ENCODE measurements at places on chromosomes 7 and 10.

DNA sequence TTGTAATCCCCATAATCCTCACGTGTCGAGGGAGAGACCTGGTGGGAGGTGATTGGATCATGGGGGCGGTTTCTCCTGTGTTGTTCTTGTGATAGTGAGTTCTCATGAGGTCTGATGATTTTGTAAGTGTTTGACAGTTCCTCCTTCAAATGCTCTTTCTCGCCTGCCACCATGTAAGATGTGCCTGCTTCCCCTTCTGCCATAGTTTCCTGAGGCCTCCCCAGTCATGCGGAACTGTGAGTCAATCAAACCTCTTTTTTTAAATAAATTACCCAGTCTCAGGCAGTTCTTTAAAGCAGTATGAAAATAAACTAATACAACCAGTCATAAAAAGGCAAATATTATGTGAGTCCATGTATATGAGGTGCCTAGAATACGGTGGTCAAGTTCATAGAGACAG is 87.5 kb downstream of the FRMD4A start:
- no peak for DNase-seq

DNA sequence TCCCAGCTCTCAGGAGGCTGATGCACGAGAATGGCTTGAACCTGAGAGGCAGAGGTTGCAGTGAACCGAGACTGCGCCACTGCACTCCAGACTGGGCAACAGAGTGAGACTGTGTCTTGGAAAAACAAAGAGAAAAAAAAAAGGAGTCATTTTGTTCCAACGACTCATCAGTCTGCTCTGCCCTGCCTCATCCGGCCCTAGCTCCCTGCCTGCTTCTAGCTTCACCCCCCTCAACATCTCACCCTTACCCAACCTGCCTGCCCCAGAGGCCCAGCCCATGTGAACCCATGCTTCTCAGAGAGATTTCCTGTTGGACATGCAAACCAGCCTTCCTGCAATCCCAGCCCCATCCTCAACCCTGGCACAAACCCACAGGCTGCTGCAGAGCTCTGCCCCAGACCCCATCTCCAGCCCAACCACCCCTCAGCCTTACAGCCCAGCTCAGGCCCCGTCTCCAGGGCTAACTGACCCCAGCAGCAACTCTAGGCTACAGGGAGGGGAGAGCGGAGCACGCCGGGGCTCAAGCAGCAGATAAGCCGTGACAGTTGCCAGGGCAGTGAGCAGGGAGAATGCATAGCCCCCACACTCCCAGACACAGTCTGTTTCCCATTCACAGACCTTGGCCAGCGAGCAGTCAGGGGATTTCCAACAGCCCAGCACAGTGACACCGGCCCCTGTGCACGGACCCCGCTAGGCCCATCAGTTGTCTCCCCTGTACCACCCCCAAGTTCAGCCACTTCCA is 86.0 kb upstream of the KCTD7 start:
- DNase-seq = no peak

DNA sequence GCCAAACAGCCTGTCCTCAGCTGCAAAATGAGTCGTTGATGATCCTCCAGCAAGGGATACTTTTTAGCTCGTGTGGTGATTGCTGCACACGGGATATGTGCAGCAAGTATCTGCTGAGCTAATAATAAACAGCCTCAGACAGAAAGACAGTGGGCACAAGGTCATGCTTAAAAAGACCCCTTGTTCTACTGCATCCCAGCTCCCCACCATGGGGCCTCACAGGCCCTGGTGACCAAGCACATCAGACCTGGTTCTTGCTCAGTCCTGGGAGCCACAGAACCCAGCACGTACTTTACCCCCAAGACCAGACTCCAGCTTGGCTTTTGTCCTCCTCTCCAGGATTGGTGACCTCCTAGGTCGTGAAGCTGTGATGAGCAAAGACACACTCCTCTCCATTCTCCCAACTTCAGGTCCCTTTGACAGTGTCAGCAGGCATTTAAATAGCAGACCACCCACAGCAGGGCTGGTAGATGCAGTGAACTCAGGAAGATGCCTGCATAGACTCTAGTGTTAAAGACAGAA is 50.5 kb downstream of the EGFR start:
- DNase-seq = no peak

GRCh38 chr10:124916098-124916584 is 25.8 kb upstream of the ZRANB1 start:
- DNase-seq = peak; percentile 13

DNA sequence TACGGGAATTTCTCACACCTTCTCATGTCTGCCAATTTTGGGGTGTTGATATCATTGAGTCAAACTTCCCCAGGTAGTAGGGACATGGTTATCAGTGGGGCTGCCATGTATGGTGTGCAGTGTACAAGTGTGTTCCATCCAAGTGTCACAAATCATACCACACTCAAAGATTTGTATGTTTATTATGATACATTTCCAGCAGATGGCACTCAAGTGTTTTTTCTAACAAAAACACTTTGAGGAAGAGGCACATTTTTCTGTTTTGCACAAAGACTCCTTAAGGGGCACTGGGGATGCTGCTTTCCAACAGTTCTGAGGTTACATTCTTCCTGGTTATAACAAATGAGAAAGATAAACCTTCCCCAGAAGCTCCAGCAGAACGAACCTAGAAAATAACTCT is 414.5 kb downstream of the REEP3 start:
- DNase-seq = no peak

- DNase-seq = no peak
Observed at GRCh38 chr7:15503603-15504290, 58.1 kb downstream of the AGMO start.

- DNase-seq = no peak
Observed at GRCh38 chr7:138303230-138304070, 156.6 kb upstream of the TRIM24 start.

- DNase-seq = no peak
Observed at GRCh38 chr7:20896996-20897395, 110.3 kb upstream of the SP8 start.

DNA sequence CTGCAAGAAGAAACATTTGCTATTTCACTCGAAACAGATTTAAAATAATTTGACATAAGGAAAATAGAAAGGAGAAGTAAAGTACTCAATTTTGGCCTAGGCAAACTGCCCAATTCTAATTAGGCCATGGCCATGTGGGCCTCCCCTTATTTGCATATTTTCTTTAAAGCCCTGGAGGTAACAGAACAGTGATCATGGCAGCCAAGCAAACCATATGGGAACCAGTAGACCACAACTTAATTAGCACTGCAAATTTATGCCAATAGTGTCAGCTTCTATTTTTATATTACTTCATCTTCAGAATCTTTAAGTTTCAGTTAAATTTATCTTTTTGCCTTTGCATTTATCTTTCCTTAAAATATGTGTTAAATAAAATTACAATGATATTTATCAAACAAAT is 63.3 kb upstream of the THSD7A start:
- no peak for DNase-seq

GRCh38 chr7:921071-921461 is 33.4 kb downstream of the ADAP1 start:
- no peak for DNase-seq

DNA sequence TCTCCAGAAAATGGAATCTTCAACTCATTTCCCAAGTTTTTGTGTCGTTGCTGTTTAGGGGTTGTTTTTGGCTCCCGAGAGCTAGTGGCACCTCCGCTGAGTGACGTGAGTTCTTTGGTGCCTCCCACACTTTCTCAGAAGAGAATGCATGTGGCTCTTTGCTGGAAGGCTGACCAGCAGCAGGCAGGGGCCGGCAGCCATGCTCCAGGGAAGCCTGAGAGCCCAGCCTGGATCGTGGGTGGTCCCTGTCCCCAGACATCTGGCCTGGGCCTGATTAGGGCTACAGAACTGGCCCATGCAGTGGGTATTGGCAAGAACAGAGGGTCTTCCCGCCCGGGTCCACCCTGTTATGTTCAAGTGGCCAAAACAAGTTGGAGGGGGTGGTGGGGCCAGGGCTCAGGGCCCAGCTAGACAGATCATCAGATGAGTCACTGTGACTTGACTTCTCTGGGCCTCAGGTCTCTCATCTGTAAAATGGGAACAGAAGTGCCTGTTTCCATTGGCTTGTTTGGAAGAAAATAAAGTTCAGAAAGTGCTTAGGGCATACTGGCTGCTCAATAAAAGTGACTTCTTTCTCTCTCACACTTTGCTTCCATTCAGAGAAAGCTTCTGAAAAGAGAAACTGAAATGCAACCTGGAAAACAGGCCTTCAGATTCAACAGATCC is 83.1 kb downstream of the STRA8 start:
- DNase-seq = no peak

GRCh38 chr10:52074505-52075026 is 239.5 kb upstream of the DKK1 start:
- DNase-seq = no peak

GRCh38 chr10:126783806-126784557 is 113.5 kb upstream of the C10orf90 start:
- no peak for DNase-seq

- no peak for DNase-seq
Observed at GRCh38 chr7:121419201-121420148, 23.4 kb upstream of the FAM3C start.

- DNase-seq = no peak
Observed at GRCh38 chr10:44369854-44370253, 15.0 kb downstream of the CXCL12 start.

- DNase-seq = peak; percentile 30
Observed at GRCh38 chr10:119131512-119132240, 27.8 kb downstream of the DENND10 start.

DNA sequence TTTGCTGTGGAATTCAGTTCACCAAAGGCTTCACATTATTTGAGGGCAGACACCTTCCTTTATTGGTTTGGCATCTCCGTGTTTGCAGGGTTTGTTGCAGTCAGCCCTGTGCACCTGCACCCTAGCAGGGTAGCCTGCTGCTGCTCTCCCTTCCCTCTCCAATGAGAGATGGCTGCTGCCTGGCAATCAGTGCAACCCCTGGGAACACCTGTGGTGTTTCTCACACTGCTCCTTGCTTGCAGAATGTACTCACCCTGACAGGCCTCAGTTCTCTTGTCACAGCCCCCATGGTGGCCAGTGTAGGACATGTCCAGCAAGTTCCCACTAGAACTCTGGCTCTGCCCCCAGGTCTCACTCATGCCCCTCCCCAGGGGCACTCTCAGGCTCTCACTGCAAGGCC is 12.1 kb upstream of the PPIA start:
- no peak for DNase-seq

GRCh38 chr10:43419997-43420368 is 11.0 kb upstream of the HNRNPF start:
- DNase-seq = no peak

GRCh38 chr10:562142-562541 is 127.3 kb downstream of the DIP2C start:
- no peak for DNase-seq

DNA sequence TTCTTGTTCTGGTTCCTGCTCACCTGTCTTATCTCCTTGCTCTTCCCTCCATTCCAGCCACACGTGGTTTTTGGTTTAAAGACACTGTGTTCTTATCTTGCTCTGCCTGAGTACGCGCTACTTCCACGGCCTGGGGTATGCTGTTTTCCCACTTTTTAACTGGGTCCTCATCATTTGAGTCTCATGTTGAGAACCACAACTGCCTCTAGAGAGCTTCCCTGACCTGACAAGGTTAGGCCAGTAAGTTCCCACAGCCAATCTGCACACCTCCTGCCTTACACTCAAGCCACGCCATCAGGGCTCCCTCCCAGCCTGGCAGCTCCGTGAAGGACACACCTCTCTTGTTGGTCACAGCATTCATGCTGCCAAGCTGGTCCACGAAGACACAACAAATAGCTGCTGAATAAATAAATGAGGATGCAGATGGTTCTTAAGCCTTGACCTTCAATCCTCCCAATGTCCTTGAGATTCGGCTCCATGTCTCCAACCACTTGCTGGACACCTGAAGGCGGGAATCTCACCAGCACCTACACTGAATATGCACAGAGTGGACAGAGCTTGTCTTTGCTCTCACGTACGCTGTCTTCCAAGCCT is 201.7 kb upstream of the KLF14 start:
- DNase-seq = no peak

DNA sequence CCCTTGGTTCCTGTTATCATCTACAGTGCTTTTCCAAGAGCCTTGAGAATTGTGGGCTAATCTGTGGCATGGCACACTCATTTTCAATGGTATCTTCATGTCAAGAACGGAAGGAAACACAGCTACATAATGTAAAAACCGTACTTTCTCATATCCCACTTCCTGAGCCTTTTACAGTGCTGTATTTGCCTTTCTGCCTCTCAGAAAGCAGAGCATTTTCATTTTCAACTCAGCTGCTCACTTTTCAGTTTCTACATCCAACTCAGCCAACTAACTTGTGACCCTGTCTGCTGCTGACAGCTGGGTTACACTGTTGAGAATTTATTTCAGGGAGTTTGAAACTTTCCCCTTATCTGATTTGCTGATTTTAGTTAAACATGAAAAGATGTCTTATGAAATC is 875.8 kb upstream of the KCND2 start:
- no peak for DNase-seq

- DNase-seq = no peak
Observed at GRCh38 chr7:138258197-138258559, 181.9 kb downstream of the AKR1D1 start.

DNA sequence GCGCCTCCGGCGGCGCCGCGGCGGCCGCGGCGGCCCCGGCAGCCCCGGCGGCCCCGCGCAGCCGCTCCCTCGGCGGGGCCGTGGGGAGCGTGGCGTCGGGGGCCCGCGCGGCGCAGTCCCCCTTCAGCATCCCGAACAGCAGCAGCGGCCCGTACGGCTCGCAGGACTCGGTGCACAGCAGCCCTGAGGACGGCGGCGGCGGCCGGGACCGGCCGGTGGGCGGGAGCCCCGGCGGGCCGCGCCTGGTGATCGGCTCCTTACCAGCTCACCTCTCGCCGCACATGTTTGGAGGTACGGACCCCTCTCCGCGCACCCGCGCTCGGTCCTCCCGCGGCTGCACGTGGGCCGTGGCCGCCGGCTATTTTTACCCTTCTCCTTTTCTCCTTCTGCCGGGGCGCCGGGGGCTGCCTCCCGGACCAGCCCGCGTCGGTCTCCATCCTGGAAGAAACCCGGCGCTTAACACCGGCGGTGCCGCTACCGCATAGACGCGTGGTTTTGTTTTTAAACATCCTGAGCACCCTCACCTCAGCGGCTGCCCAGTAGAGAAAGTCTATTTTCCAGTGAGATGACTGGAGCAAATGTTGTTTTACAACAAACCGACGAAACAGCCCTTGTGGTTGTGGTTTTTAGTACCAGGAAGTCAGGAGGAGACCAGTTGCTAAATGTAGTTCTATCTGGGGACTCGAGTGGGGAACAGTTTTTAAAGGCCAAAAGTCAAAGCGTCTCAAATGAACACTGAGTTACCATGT is 1.3 kb downstream of the ZNRF2 start:
- DNase-seq = no peak

DNA sequence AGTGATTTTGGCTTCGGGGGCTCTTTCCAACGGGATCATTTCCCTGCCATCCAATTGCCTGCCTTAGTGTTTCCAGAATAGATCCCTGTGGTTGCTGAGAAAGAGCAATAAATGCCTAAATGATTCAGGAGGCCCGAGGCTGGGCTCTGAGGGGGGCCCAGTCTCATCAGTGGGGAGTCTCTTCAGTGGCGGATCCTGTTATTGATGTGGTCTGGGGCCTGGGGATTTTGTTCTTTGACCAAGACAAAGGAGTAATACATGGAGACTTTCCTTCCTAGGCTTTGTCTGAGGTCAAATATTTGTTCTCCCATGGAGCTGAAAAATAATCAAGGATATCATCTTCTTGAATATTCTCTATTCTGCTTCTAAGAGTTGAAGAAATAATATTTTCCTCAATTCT is 40.8 kb downstream of the TAS2R41 start:
- no peak for DNase-seq
